CD4-positive, alpha-beta memory T cell (primary cell): ENCODE measurements at places on chromosomes 13 and 19.

DNA sequence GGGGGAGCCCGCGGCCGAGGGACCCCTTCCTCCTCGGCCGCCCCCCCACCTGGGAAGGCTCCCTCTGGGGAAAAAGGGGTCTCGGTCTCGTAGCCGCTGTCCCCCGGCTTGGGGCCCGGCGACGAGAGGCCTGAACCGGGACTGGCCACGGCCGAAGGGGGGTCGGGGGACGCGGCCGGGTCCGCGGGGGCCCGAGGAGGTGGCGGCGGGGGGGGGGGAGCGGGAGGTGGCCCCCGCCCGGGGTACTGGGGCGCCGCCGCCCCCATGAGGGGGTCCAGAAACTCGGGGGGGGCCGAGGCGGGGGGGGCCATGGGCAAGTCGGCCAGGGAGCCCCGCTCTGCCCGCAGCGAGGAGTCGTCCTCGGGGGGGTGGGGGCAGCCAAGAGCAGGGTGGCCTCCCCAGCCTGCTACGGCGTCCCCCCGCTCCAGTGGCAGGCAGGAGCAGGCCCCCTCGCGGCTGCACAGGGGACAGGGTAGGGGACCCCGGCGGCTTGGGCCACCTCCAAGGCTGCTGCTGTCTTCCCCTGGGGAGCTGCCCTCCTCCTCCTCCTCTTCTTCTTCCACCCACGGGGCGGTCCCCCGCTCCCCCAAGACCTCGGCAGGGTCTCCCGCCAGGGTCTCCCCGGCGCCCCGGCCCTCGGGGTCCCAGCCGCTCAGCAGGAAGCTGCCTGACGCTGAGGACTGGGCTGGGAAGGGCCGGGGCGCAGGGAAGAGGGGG, 12.9 kb downstream of the LMTK3 start:
- no peak for DNase-seq

GRCh38 chr19:32164384-32164992, 180.9 kb upstream of the ZNF507 start:
- no peak for DNase-seq

GRCh38 chr19:13965926-13966683, 13.8 kb downstream of the DCAF15 start:
- DNase-seq, result no peak

GRCh38 chr13:97724450-97724849, 229.0 kb upstream of the IPO5 start:
- DNase-seq, result no peak

DNA sequence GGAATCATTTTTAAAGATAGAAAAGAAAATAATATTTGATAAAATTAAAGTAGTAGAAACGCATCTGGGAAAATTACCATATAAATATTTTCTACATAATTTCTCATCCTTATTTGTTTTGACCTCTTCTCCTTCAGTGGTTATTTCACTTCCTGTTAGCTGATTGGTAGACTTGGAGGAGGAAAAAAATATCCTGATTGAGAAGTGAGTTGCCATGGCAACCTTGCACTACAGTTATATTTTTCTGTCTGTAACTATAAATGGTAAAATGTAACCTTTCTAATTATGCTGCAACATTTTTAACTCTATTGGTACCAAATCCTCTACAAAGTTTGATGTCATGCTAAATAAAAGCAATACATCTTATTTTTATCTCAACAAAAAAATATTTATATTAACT, 45.2 kb downstream of the SCEL start:
- DNase-seq, result no peak
